ENCODE measurements at places on chromosomes 7 and 10.

DNA sequence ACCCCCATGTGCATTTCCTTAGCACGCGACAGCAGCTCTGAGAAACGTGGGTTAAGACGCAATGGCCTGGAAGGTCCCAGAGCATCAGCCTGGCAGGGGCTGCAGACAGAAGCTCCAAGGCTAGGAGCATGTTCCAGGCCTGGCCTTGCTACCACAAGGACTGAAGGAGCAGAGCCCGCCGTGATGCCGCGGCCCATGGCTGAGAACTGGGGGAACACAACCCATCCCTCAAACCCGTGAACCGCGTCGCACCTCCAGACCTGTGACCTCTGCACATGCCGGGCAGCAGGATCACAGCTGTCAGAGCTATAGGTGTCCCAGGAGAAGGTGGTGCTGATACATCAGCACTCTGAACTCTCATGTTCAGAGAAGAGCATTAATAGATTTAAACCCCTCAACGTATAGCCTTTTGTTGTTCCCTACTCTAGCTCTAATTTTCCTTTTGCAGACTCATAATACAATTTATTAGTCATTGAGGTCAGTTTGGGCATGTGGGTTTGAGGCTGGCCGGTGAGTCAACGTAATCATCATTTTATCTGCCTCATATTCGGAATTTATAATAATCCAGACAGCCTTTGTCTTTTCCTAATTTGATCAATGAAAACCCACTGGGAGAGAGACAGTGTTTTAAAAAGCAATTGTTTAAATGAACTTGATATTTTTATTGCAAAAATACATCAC, 222.5 kb upstream of the TCERG1L start:
- DNase-seq: no peak

DNA sequence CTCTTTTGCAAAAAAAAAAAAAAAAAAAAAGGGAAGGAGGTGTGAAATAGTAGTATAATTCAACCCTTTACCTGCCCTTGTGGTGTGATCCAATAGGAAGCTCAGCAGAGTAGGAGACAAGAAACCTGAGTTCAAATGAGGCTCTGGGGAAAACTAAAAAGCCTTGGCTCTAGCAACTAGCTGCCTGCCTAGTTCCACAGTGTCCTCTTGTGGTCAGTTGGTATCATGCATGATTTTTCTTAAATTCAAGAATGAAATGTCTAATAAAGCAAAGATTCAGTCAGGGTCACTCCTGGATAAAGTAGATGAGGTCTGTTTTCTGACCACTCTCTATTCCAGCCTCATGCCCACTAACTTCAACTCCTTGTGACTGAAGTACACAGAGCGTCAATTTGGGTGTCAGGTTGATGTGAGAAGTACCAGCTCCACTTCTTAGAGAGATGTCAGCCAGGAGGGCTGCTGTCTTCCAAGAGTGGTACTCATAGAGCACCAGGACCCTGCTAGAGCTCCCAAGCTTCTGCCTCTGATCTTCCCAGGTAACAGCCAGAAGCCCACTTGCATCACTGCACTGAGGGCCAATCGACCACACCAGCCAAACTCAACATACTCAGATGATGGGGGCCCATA, 10.5 kb downstream of the LSM5 start:
- DNase-seq: no peak

DNA sequence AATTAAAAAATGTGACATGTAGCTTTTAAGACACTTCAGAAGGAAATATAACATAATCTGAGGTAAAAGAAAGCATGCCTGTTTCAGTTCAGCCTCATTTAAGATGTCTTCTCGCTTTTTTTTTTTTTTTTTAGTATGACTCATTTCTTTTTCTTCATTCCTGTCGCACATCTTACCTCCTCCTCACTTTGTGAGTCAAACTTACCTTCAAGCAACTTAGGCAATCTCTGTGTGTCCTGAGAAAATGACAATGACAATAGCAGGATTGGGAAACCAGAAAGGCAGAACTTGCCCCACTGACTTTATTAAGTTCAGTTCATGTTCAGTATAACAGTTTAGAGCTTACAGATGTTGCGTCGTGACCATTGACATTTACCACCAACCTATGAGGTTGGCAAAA, 7.7 kb downstream of the PTN start:
- no peak for DNase-seq

- no peak for DNase-seq
Observed at GRCh38 chr7:118793582-118793981, 569.1 kb downstream of the ANKRD7 start.

- DNase-seq: no peak
Observed at GRCh38 chr10:22505911-22506685, 160.8 kb downstream of the SPAG6 start.

DNA sequence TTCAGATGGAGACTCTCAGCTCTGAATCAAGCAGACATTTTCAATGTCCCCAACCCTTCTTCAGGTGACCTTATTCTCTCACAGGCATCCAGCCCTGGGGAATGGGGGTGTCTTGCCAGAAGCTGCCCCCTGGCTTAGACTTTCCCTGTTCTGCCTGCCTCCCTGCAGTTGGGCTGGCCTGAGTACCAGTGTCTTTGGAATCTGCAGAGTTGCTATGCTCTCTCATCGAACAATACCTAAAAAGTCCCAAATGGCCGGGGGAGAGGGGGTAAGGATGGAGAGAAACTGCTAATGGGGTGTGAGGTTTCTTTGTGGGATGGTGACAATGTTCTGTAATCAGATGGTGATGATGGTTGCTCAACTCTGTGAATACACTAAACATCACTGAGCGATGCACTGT, 20.6 kb downstream of the SLC18A2 start:
- DNase-seq: no peak

GRCh38 chr10:69327463-69328379, 49.4 kb downstream of the HK1 start:
- peak; percentile 60 for DNase-seq

- no peak for DNase-seq
Observed at GRCh38 chr7:43590862-43591557, 8.1 kb downstream of the STK17A start.

DNA sequence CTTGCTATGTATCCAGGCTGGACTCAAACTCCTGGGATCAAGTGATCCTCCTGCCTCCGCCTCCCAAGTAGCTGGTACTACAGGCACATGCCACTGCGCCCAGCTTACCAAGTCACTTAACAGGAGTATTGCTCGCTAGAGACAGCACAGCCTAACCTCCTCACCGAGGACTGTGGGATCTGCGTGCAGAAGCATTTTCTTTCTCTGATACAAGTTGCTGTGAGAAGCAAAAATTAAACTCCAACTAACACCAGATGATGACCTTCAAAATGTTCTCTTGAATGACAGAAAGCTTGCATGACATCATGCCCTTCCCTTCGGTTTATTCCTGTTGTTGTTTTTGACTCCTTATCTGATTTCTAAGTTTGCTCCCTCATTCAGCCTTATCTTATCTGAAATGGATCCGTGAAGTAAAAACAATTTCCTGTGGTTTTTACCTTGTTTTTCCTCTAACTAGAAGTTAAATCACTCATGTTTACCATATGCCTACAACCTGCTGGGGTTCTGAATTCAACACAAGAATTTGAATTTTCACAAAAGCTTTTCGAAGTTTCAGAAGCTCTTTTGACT, 94.4 kb upstream of the KIF5B start:
- DNase-seq: no peak

GRCh38 chr7:21898265-21898930, 47.3 kb downstream of the CDCA7L start:
- DNase-seq: no peak
